ENCODE measurements at places on chromosomes 1 and 21.

DNA sequence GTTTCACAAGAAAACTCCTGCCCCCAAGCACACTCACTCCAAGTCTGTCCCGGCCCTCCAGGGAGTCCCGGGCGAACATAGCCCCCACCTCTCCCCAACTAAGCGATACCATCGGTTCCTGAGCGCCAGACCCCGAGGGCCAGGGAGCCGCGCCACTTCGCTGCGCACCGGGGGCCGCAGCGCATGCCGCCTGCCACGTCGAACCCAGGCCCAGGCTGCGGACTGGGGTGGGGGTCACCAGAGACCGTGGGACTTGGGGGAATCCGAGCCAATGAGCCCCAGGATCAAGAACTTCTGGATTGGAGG, 801 bp downstream of the RSPO1 start:
- no peak for DNase-seq

DNA sequence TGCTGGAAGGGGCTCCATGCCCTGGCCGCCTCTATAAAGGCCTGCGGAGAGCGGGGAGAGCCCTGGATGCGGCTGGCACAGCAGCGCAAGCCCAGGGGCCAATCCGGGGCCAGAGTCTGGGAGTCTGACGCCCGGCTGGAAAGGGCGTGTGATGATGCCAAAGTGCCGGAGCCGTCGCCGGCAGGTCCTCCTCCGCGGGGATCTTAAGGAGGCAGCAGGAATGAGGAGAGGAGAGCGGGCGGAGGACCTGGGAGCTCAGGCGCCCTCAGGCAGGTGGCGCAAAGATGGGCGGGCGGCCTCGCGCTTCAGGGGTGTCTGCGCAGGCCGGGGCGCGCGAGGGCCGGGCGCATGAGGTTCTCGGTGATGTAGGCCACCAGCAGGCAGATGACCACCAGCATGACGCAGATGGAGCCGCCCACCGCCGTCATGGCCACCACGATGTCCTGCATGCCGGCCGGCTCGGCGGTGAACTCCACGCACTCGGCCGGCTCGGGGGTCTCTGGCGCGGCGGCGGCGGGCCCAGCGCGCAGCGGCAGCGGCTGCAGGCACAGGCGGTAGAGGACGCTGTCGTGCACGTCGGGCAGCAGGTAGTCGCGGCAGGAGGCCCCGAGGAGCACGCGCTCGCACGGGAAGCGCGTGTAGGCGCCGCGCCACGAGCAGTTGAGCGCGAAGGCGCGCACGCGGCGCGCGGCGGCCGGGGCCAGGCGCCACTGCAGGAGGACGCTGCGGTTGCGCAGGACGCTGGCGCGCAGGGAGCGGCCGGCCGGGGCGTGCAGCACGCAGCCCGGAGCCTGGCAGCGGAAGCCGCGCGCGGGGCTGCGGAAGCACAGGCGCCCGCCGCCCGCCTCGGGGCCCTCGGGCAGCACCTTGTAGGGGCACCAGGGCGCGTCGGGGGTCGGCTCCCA, 653 bp downstream of the FNDC10 start:
- DNase-seq = peak; percentile 16

DNA sequence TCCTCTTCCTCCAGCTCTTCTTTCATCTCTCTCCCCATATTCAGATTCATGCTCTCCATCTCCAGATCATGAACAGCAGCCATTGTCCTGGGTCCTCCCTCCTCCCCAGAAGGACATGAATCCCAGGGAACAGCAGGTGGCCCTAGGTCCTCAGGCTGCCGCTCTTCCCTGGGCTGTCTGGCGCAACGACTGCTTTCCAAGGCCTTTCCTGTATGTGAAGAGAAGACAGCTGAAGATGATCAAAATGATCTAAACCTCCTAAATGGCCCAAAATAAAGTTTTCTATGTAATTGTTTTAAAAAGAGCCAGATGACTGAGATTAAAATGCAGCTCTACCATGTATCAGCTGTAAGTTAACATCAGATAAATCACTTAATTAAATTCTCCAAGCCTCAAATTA, 22.5 kb downstream of the RHBDL2 start:
- DNase-seq = no peak

DNA sequence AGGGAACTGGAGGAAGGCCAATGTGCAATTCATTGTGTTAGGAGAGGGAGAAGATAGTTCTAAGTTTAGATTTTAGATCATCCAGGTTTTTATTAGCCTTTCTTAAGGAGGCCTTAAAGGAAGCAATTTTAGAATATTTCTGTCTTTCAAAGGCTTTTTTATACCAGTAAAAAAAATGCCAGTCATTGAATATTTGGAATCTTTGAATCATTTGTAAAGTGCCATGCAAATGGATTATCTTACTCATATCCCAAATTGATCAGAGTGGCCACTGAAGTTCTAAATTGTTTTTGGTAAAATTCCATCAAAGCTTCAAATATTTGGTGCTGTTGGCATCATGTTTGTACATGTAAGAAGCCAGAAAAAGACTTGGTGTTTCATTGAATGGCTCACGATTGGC, 244.8 kb downstream of the RPS6KC1 start:
- DNase-seq = no peak

DNA sequence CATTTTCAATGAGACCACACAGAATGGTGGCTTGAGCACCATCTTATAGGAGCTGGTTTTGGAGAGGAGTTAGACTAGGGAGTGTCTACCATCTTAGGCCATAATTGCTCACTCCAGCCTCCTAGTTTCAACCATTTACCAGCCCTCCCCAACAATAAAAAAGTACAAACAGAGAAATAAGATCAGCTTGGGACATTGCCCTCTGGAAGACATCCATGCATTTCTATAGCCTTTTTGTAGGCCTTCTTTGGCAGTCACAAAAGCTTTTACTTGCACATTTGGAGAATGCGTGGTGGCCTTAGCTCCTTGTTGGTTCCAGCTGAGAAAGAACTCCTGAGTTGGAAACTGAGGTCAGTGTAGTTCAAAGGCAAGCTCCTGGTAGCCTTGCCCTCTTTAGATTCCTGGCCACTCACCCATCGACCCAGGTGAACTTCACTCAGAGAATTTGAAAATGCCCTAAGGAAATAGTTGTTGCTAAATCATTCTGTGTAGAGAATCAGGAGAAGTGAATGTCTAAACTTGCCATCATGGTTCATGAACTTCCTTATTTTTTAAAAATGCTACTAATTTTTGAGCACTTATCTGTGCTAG, 301.7 kb upstream of the PROX1 start:
- no peak for DNase-seq

DNA sequence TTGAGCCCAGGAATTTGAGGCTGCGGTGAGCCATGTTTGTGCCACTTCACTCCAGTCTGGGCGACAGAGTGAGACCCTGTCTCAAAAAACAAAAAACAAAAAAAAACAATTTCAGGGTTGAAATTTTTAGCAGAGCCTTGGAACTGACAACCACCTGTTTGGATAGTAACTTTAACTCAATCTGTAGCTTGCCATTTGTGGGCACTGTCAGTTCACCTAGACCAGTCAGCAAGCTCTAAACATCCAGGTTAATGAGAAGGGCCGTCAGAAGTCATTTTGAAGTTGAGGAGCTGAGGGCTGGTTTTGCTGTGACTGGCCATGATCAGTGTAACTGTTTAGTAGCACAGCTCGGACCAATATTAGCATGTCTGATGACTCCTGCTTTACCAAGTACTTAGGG, 8.4 kb downstream of the TRAPPC10 start:
- no peak for DNase-seq

DNA sequence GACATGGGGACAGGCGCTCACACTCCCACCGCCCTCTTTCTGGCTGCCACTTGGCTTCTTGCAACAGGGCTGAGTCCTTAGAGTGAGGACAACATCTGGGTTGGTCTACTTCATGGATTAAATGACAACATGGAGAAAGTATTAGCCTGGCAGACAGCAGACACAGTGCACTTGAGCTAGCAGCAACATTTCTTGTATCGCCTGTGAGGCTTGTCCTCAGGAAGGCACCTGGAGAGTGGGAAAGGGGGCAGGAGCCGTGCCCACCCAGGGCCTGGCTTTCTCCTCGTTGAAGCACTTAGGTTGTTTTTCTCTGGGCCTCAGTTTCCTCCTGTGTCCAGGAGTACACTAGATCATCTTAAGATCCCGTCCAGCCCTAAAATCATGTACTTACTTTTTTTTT, 3.7 kb downstream of the ELF3 start:
- DNase-seq = no peak

- DNase-seq = peak; percentile 14
Measured at GRCh38 chr1:35030756-35031446, 844 bp downstream of the ZMYM6 start.

DNA sequence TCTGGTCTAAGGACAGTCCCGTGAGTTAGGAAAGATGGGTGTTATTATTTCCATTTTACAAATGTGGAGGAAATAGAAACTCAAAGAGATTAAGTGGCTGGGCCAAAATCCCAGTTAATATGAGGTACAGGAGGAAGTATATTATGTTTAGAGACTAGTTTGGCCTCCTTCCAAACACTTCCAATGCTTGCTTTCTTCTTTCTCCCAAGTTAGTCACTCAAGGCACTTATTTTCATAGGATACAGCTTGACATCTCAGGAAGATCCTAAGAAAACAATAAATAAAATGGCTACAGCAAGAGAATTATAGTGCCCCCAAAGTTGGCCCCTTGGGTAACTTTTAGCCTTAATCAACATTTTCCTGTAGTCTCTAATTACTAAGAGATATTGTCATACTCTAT, 47.5 kb upstream of the IPO9 start:
- no peak for DNase-seq

DNA sequence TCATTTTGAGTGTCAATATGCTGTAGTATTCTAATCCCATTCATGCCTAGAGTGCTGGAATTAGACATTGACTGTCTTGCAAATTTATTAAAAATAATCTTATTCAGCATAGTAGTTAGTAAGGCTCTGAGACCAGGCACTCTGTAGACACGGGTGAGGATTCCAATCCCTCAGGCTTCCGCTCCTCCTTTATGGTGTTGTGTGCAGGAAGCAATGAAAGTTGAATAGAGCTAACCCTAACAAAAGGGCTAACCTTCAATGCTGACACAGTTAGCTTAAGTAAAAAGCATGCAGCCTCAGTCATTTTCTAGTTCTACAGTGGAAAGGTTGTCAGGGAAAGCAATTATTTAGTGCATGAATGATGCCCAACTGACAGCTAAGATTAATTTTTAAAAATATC, 199.6 kb upstream of the SGIP1 start:
- no peak for DNase-seq

DNA sequence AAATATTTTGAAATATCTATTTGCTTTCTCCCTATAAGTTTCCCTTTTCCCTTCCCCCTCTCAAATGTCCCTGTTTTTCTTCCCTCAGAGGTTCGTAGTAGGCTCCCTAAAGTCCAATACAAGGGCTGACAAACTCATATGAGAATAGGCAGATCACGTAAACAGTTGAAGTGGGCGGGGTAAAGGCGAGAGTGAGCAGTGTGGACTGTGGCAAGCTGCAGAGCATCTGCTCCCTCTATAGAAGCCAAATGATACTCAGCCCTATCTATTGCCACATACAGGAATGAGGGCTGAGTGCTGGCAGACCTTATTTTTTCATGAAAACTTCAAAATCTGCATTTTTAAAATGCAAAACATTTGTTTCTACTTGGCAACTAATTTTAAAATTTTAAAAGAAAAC, 26.3 kb downstream of the PRDX6 start:
- no peak for DNase-seq

GRCh38 chr1:199242601-199243000, 603.8 kb downstream of the PTPRC start:
- DNase-seq = no peak

- no peak for DNase-seq
Measured at GRCh38 chr1:188188317-188188716, 1359.6 kb downstream of the PLA2G4A start.

DNA sequence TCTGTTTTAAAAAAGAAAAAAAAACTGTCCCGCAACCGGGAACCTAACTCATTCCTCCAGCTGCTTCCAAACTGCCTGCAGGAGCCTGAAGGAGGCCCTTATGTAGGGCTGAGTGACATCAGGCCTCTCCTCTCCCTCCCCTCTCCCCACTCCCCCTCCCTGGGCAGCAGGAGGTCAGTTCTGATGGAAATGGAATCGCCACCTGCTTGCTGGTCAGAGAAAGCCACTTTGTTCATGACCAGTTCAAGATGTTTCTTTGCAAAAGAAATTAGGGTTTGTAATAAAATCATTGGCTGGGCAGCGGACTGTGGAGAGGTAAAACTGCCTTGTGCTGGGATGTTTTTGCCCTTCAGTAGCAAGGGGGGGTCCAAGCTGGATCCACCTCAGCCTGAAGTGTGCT, at the start of gene MAP1LC3C:
MAP1LC3C (minus strand) TSS at position 73 of the 400 bp plus-strand sequence. CDS start 90 bp downstream, outside the sequence.
- DNase-seq = no peak

- DNase-seq = no peak
Measured at GRCh38 chr1:37828410-37829074, 20.5 kb upstream of the YRDC start.

- DNase-seq = no peak
Measured at GRCh38 chr1:209657140-209657879, 5.1 kb upstream of the LAMB3 start.

DNA sequence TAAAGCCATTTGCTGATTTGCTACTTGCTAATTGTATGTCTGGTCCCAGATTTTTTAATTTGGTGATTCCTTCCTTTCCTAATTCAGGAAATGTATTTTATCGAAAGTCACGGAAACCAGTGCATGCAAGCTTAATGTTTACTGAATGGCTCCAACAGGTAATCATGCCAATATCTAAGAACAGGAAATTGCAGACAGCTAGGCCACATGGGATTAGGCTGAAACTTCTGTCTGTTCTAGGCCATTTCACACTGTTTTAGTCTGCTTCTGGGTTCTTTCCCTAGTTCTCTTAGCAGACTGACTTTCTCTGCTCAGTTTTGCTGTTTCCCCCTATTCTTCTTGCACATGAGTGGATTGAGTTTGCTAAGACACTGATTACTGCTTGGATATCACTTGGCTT, 111.4 kb downstream of the NTNG1 start:
- no peak for DNase-seq

DNA sequence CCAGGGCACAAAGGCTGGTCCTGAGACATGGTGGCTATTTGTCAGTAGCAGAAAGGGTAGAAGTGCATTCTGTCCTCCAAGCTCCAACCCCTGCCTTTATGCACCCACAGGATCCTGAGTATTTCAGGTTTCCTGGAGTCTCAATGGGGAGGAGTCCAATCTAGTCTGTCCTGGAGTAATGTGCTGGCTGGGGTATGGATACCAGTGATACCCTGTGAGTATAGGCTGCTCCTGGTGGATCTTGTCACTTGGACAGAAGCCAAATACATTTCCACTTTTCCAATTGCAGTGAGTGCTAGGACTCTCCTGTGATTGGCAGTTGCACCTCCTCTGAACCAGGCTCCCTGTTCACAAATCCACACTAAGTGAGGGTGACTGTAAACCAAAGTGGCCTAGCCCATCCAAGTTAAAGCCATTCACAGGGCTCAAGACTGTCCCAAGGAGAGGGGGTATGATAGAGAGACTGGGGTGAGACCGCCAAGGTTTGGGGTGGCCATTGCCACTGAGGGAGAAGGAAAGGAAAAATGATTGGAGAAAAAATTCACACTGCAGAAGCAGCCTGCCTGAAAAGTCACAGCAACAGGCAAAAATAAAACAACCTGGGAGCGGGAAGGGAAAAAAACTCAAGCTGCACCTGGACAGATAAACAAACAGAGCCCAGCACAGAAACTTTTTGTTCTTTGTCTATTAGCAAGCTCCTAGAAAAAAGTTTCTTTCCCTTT, 163.4 kb upstream of the ETV3 start:
- DNase-seq = no peak

DNA sequence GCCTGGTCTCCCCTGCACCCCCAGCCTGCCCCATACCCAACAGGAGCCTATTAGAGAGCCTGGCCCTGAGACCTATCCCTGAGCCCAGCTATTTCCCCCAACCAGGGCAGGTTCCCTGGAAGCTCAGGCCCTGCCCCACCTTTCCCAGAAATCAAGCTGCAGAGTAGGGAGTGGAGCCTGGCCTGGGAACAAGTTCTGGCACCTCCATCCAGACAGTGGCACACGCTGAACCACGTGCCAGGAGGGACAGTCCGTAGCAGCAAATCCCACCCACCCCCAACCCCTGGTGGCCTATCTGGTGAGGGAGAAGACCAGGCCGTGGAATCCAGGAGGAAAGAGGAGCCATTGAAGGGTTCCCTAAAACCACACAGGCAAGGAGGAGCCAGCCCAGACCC, 22.6 kb downstream of the TNNT2 start:
- DNase-seq = no peak

All from stimulated activated CD8-positive, alpha-beta memory T cell treated with anti-CD3 and anti-CD28 coated beads, Interleukin-15, amount 100 ng/mL, for 48 hours (primary cell).